Fibroblast of villous mesenchyme (primary cell): ENCODE measurements at places on chromosomes 11 and 22. TPM values are rescaled to one million over a fixed set of nuclear protein-coding genes. Genes with fewer than 3 reads are reported as not detected.
A peak's percentile ranks its signal among the peaks of the same experiment; 100 is the strongest.

DNA sequence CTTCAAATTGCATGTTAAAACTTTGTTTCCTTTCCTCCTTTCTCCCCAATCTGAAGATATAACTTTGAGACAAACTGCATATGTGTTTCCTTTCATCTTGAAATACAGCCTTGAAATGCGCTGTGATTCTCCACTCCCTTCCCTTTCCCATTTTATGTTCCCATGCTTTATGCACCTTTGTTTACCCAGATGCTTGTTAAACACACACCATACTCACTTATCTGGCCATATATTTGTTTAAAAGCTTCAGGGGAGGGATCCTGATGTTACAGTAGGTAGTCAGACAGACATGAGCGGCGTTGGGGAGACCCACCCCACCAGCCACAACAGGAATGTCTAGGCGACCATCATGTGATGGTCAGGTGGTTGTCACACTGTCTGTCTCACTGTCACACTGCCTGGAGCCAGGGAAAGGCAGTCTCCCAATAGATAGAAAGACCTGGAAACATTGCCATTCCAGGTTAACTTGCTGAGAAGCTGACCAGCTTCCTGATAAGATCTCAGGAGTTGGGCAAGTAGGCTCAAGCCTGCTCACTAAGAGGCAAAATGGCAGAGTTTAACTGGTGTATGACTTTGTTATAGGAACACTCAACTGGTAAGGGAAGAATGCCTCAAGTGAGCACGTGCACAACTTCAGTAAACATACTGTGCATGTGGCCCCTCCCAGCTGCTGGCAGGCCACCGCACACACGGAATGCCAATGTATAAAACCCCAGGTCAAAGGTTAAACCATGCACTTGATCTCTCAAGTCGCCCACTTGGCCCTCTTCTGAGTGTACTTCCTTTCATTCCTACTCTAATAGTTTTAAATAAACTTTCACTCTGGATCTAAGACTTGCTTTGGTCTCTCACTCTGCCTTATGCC lies 23.5 kb upstream of the MSANTD2 start:
- no peak for DNase-seq

NXPE1 gene
- total RNA-seq = not detected in 2 replicates

ROBO4 gene
- total RNA-seq = under 0.01 and 0.86 TPM in 2 replicates

GRCh38 chr11:123707206-123707605 lies 34.3 kb downstream of the ZNF202 start:
- no peak for DNase-seq

IGLL5 gene
- not detected in 2 replicates for total RNA-seq

- DNase-seq = no peak
Observed at GRCh38 chr22:44422746-44423380, 75.2 kb downstream of the RTL6 start.

FAM118A gene
- total RNA-seq = 20.7 and 52.5 TPM in 2 replicates

- DNase-seq = peak; percentile 6
Observed at GRCh38 chr11:17431139-17431538, 42.7 kb upstream of the KCNJ11 start.

DNA sequence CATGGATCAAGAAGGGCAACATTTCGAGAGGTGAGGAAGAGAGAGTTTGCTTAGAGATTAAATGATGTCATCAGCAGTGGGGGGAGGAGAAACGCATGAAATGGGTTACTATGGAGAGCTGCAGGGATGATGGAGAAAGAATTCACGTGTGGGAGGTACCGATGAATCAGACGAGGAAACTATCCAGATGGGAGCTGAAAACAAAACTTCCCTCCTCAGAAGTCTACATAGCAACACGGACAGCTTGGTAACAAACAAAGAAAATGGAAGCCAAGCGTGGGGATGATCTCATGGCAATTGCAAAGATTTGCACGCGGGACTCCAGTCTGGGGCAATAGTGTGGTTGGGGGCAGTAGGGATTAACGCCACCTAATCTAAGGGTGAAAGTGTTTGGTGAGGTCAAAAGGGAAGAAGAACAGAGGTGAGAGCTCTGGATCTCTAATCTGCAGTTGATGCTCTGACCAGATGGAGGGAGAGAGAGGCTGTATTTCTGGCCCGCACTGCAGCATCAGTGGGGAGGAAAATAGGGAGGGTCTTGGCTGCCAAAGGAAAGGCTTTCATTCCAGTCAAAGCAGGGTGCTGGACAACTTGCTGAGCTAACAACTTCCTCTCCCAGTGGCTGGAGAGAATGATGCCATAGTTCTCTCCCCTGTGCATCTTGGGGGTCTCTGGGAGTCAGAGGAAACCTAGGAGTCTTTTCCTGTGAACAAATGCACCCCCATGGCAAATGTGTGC lies 43.4 kb upstream of the CSNK2A3 start:
- DNase-seq = peak; percentile 89

DNA sequence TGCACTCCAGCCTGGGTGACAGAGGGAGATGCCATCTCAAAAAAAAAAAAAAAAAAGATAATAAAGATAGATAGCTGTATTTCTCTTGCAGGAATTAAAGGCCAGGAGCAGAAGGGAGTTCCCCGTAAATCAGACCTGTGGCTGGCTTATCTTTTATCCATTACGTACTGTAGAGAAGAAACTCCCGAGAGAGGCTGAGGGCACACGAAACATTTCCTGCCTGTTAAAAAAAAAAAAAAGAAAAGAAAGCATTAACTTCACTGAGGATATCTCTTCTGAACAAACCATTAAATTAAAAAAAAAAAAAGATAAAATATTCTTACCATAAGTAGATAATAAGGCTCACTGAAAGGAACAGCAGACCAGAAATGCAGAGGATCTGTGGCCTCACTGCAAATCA lies 22.5 kb downstream of the P4HA3 start:
- peak; percentile 64 for DNase-seq

GRCh38 chr11:80239217-80239616 lies 798.4 kb upstream of the TENM4 start:
- no peak for DNase-seq

MPPED2 gene
- not detected in 2 replicates for total RNA-seq

GRCh38 chr11:20367313-20367948 lies 3.9 kb downstream of the HTATIP2 start:
- DNase-seq = peak; percentile 92

KCTD14 gene
- total RNA-seq = 0.97 and 4.3 TPM in 2 replicates

GRCh38 chr11:17921659-17922415 lies 91.0 kb downstream of the SERGEF start:
- DNase-seq = peak; percentile 57

GRCh38 chr22:37371491-37371890 lies 55.8 kb downstream of the ELFN2 start:
- no peak for DNase-seq

PLAAT5 gene
- not detected in 2 replicates for total RNA-seq

DDX25 gene
- not detected in 2 replicates for total RNA-seq

- DNase-seq = no peak
Observed at GRCh38 chr11:79902493-79902892, 461.7 kb upstream of the TENM4 start.

NLRP14 gene
- total RNA-seq = under 0.01 and 0.32 TPM in 2 replicates
